Activated naive CD8-positive, alpha-beta T cell treated with anti-CD3 and anti-CD28 coated beads, Interleukin-2, amount 10 ng/mL, durations not matched to agents 7 days and 5 days (primary cell): ENCODE measurements at places on chromosomes 12 and 14. TPM values are rescaled to one million over a fixed set of nuclear protein-coding genes. Genes with fewer than 3 reads are reported as not detected.

DNA sequence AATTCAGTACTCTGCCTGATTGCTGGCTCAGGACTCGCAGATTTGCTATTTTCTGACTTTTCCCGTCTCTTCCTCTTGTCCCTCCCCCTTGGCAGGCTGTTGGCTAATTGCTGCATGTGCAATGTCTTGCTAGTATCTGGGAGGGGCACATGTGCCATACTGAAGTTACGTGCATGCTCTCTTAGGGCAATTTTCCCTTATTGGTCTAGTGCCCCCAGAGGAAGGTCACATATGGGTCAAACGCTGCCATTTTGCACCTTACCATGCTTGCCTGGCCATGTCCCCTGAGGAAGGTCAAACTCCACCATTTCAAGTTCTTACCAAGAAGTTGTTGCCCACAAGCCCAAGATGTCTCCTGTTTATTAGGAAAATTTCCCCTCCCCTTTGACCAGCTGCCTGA lies 13.9 kb upstream of the ERC1 start:
- no peaks in the 10 kb centered on the region for H3K4me1 ChIP-seq
- H3K27me3 ChIP-seq, result no peaks in the 10 kb centered on the region
- no peak for DNase-seq
- no peak overlapping the region for H3K4me3 ChIP-seq

The RAPGEF3 gene
- total RNA-seq, result 0.94 TPM

The CFAP73 gene
- 0.65 TPM for total RNA-seq

The GPR68 gene
- total RNA-seq, result 28.0 TPM

The IAPP gene
- not detected for total RNA-seq

GRCh38 chr12:54798651-54799050 lies 55.7 kb upstream of the MUCL1 start:
- no peak overlapping the region for H3K27ac ChIP-seq
- no peaks in the 10 kb centered on the region for H3K36me3 ChIP-seq
- DNase-seq, result no peak
- H3K27me3 ChIP-seq, result peaks cover 1% of the 10 kb centered on the region

GRCh38 chr14:37328673-37329072 lies 130.9 kb downstream of the MIPOL1 start:
- H3K27ac ChIP-seq, result no peak overlapping the region
- no peaks in the 10 kb centered on the region for H3K36me3 ChIP-seq
- no peaks in the 10 kb centered on the region for H3K27me3 ChIP-seq
- DNase-seq, result no peak
- no peaks in the 10 kb centered on the region for H3K4me1 ChIP-seq

DNA sequence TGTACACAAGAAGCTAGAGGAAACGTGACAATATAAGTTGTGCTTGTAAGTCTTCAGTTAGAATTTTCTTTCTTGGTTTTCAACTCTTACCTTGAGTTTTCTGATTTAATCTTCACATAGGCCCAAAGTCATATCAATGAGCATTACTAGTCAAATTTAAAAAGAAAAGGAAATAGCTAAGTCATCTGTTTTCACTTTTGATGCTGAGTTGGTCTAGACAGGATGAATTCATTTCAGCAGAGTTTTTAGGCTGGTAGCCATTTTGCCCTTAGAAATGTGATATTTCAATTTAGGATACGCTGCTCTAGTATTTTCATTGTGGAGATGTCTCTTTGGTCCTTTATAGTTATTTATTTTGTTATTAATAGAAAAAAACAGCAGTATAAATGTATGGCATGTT lies 44.6 kb upstream of the KRAS start:
- H3K27me3 ChIP-seq, result no peaks in the 10 kb centered on the region
- H3K4me1 ChIP-seq, result peaks cover 8% of the 10 kb centered on the region
- no peak overlapping the region for H3K4me3 ChIP-seq
- H3K36me3 ChIP-seq, result no peaks in the 10 kb centered on the region
- H3K27ac ChIP-seq, result no peak overlapping the region
- DNase-seq, result no peak
